WERI-Rb-1 (cell line): ENCODE measurements at places on chromosomes 7 and 10.

DNA sequence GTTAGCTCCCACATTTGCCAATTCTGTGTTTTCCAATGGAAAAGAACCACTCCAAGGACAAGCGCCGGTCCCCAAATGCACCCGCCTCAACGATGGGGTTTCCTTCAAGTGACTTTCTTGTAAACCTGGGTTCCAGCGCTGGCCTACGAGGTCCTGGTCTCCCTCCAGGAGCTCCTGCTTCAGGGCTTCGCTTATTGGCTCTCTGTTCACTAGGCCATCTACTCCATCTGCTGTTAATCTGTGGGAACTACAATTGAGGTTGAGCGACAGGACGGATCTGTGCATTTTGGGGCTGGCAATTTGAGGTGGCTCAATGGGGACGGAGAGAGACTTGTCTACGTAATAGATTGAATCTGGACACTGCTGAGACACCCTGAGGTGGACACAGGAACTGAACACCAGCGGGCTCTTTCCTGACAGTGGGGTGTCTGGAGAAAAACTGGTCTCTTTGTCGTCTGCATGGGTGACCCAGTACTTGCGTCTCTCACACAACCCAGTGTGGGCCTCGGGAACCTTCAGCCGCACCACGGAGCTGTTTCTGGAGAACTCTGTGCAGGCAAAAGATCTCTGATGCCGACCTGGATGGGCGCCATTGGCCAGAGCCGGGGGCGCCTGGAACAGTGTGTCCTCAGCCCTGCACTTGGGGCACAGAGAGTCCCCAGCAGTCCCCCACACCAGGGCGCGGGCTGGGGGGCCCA lies 115.9 kb upstream of the ADAM12 start:
- DNase-seq = peak; percentile 60

DNA sequence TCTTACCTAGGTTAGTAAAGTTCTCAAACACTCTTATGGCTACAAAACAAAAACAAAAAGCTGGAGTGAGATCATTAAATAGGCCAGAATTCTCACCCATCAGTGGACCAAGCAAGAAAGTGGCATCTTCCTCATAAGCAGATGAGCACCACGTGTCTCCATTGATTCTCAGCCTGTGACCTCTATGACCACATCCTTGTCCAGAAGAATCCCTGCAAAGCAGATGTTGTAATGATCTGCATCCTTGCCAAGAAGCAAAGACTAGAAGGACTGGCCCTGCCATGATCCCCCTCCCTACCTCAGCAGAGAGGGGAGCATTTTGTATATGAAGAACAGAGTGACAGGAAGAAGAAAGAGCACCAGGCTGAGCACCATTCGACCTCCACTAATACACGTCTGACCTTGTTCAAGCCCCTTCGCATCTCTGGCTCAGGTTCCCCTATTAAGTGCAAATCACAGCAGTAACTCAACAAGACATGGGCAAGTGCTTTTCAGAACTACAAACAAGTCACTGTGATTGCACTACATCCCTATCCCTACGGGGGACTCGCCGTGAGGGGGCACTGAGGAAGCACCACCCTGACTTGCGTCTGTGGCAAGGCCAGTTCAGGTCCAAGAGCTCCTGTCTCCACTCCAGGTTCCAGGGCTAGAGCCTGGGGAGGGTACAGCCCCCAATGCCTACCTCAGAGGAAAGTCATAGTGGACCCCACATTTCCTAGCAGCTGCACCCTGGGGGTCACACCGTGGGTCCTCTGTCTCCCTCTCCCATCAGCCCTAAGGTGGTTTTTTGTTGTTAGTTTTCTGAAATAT lies 22.2 kb upstream of the RASSF4 start:
- DNase-seq = no peak

DNA sequence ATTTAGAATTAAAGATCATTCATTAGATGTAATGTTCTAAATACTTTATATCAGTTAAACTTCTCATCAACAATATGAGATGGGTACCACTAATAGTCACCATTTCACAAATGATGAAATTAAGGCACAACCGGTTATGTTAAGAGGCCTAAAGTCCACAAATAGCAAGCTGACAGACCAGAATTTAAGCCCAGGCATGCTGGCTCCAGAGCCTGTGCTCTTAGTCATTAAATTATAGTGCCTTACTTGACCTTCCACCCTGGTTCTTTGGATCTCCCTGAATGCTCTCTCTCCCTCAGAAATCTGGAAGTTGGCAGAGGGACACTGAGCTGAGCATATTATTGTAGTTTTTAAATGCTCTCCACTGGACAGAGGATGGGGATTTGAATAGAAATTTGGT lies 3.6 kb downstream of the LIPN start:
- DNase-seq = no peak

GRCh38 chr10:48779546-48780152 lies 95.0 kb downstream of the WDFY4 start:
- no peak for DNase-seq

DNA sequence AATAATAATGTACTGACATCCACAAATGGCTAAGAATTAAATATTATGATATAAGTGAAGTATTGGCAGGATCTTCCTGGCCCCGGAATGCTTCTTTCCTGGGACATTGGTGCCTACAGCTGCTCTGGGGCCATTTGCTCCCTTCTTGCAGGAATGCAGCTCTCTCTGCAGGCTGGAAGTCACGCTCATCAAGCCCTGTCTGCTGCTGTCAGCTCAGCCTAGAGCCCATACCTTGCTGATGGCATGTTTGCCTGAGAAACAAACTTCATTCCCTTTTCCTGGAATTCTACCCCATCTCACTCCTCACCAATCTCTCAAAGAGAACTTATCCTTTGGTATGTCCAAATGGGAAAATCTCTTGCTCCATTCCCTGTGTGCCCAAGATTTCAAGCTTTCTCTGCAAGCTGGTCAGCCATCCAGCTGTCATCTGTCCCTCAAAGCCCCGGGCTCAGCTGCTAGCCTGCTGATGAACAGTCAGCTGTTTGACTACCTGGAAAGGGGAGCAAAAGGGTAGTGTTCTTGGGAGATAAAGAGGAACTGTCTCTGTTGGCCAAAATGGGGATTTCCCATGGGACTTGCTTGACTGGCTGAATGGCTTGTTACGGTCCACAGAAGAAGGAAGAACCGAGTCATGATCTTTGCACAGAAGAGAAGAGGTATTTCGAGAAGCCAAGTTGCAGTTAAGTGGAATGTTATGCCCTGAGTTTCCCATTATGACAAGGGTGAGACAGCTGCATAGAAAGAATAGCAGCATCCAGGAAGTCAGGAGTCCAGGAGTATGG lies 12.0 kb upstream of the RASSF4 start:
- DNase-seq = no peak

- no peak for DNase-seq
Measured at GRCh38 chr10:103493362-103493915, at the start of gene NEURL1. Gene NEURL1, plus strand, starts transcription at chr10:103493705. Its CDS starts 683 bp downstream, at chr10:103494388.

DNA sequence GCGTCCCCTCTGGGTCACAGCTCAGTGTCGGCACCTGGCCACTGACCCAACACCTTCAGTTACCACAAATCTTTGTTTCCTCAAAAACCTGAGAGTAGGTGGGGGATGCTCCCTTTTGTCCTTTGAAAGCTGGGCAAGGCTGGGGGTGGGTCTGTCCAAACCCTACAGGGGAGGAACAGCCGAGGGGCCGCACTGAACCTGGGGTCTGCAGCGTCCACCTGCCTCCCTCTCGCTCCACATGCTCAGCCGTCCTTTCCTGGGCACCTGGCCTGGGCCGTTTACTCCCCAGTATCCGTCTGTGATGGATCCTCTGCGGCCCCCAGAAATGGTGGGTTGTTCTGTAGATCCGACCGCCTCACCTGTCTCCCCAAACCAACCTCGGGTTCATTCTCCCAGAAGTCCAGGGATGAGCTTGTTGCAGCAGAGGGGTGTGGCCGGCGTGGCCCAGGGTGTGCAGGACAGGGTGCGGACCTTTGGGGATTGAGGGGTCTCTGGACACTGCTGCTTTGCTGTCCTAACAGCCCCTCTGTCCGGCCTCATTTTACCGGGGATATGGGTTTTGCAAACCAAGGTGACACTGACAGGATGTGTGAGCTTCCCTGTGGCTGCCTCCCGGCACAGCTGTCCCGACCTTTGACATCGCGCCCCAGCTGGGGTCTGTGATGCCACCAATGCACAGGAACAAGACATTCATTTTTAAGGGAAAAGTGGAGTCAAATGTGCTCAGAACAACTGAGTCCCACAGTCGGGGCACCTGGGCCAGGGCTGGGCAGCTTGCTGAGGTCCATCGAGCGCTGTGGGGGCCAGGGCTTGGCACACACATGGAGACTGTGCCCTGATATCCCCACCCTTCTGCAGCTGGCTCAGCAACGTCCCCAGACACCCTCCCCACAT lies 115.9 kb downstream of the VIPR2 start:
- DNase-seq = no peak

GRCh38 chr7:11707606-11708193 lies 124.3 kb downstream of the THSD7A start:
- DNase-seq = no peak

GRCh38 chr7:45328403-45328981 lies 170.9 kb downstream of the RAMP3 start:
- no peak for DNase-seq

GRCh38 chr7:24898691-24899090 lies 81.3 kb downstream of the OSBPL3 start:
- no peak for DNase-seq

- DNase-seq = no peak
Measured at GRCh38 chr7:122518488-122518887, 180.4 kb downstream of the RNF133 start.

DNA sequence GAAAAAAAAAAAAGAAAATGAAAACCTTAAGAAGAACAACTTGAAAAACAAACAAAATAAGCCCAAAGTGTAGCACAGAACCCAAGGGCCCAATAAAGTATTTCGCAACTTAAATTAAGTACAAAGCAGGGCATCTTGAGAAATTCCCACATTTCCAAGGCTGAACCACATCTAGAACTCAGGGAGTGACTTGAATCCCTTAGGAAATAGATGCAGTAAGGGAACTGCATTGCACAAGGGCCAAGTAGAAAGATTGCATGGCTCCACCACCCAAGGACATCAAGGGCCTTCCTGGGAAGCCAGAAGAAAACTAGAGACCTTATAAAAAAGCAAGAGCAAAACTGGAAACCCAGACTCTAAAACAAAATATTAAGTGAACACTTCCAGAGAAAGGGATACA lies 352.7 kb downstream of the CXCL12 start:
- no peak for DNase-seq

DNA sequence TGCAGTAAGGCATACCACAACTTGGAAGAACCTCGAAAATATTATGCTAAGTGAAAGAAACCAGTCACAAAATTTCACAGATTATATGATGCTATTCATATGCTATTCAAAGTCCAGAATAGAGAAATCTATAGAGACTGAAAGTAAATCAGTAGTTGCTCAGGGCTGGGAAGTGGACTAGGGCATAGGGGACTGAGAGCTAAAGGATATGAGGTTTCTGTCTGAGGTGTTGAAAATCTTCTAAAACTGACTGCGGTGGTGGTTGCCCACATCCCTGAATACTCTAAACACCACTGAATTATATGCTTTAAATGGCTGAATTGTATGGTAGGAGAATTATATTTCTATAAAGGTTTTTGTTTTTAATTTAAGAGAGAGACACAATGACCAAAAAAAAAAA lies 161.3 kb downstream of the ELAPOR2 start:
- DNase-seq = no peak

DNA sequence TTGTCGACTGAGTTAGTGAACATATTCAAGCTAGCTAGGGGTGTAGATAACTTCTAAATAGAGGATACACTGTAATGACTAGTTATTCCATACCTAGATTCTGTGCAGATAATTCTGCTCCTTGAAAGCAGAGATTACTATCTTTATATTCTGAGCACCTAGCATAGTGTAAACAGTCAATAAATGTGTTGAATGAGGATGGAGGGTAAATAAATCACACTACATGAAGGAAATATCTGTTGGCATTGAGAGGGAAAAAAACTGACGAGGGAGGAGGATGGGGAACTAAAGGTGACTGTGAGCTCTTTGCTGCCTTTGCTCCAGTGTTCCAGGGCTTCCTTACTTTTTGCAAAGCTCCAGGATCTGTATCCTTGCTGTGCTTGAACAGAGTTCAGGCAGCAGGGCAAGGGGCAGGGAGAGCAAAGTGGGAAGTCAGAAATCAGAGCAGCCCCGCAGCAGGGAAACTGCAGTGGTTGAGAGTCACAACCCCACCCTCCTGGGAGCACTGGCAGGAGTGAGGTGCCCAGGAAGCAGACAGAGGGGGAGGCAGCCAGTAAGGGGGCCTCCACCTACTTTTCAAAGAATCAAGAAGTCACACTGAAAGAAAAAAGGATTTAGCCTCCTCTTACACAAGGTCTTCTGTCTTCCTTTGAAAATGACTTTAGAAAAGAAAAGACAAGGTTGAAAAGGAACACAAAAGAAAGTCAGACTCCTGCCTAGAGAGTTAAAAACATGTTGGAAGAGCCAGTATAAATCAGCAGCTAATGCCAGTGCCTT lies 71.8 kb upstream of the LRRN3 start:
- no peak for DNase-seq

- DNase-seq = no peak
Measured at GRCh38 chr10:122328676-122329075, 45.8 kb upstream of the PLEKHA1 start.

DNA sequence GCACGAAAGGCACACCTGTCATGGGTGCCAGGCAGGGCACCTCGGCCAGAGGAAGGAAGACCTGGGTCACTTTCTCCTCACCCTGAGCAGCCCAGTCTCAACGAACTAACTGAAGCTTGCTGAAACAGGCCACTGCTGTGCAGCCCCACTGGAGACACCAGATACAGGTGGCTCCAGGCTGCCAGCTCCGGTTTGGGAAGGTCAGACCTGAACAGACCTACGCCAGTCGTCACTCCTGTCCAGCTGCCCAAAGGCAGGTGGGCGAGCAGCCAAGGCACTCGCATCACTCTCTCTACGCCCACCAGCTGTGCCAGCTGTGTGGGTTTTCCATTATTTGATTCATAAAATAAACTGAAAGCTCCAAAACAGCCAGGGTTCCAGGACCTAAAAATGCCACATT lies 256.1 kb downstream of the ZMYND11 start:
- no peak for DNase-seq

GRCh38 chr10:58372607-58373441 lies 12.4 kb upstream of the TFAM start:
- no peak for DNase-seq
